NCI-H2081 (cell line): ENCODE measurements at places on chromosomes 16 and 17.

- DNase-seq: no peak
These were observed 27.1 kb upstream of the SCNN1B start for GRCh38 chr16:23274968-23275367.

DNA sequence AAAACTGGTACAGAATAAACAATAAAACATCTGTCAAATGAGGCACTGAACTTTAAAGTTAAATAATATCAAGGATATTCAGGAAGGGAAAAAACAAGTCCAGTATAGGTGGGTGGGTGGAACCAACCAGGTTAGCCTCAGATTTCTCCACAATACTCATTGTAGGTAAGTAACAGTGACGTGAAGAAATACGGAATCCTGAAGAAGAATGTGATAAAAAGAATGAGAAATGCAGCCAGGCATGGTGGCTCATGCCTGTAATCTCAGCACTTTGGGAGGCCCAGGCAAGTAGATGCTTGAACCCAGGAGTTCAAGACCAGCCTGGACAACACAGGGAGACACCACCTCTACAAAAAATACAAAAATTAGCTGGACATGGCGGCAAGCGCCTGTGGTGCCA, 47.3 kb downstream of the UBE2G1 start:
- DNase-seq: no peak

DNA sequence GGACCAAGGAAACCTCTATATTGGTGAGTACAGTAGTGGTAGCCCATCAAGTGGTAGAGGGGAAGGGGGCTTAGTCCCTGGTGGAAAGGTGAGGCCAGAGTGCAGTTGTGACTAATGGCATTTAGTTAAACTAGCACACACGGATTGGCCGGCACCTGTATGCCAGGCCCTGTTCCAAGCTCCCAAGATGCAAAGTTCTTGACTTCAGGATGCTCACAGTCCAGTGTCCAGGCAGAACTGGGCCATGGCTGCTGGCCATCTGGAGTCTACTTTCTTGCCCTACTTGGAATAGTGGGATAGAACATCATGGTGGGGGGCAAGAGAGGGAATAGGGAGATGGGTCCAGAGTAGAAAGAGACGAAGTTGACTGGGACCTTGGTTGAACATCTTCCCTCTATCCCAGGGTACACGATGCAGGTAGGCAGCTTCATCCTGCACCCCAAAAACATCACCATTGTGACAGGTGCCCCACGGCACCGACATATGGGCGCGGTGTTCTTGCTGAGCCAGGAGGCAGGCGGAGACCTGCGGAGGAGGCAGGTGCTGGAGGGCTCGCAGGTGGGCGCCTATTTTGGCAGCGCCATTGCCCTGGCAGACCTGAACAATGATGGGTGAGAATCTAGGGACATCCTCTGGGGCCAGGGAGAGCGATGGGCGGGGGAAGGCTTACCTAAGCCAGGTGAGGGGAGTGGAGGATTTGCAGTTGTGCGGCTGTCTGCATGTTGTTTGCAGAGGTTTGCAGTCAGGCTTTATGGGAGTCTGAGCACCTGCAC, 15.2 kb downstream of the ITGA3 start:
- no peak for DNase-seq

GRCh38 chr16:84199861-84200260, 8.9 kb downstream of the ADAD2 start:
- DNase-seq: no peak

DNA sequence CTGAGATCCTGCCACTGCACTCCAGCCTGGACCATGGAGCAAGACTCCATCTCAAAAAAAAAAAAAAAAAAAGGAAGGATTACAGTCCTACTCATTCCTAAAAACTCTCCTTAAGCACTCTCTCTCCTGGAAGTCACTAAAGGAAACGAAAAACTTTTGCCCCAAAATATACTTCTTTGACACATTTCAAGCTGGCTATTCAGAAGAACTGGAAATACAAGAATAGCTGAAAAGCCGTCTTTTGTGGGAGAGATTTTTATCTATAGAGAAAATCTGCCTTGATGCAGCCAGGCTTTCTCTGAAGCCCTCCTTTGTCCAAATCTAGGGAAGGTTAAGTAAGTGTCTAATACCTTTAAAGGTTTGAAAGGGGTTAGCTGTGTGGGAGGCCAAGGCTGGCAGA, 16.9 kb upstream of the MARVELD3 start:
- DNase-seq: no peak

DNA sequence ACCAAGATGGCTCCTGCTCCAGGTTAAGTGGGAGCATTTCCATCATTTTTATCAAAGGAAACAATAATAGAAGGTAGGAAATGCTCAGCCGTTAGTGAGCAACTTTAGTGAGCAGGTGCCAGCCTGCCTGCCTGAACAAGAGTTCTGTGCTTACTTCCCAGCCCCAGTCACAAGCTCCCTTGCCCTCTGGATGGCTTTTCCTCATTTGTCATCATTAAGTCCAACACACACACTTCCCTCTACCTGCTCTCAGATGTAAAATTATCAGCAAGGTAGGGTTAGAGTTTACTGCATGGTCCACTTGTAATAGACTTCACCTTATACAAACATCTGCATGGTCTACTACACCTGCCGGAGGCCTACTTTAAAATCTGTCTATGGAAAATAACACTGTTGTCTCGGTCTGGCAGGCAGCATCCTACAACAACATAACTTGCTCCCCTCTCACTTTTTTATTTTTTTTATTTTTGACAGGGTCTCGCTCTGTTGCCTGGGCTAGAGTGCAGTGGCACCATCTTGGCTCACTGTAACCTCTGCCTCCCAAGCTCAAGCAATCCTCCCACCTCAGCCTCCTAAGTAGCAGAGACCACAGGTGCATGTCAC, 12.7 kb downstream of the TEX2 start:
- DNase-seq: no peak

GRCh38 chr16:27430923-27431484, 29.0 kb downstream of the IL21R start:
- no peak for DNase-seq

- DNase-seq: no peak
These were observed 64.2 kb upstream of the TNRC6C start for GRCh38 chr17:77894126-77894956.

- DNase-seq: no peak
These were observed 9.4 kb downstream of the KIAA0513 start for GRCh38 chr16:85037050-85037410.

GRCh38 chr16:29789775-29790182, 772 bp upstream of the KIF22 start:
- no peak for DNase-seq

DNA sequence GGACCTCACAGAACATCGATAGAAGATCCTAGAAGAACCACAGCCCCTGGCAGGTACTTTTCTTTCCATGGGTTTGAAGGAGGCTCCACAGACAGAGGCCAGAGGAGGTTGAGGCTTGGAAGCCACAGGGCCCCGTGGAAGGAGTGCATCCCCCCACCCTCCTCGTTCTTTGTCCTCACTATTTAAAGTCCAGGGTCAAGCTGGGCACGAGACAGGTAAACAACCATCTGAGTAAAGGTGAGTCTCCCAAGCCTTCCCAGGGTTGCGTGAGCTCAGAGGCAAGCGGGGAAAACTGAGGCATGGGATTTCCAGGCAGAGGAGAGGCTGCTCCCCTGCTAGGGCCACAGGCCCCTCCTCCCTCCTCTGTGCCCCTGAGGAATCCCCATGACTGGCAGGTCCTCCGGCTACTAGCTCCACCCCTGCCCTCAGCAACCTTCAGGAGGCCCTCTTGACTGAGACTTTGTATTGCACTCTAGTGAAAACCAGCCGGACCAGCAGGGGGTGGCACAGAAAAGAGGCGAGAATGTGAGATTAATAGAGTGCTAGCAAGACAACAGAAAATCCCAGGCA, 927 bp upstream of the SULT1A2 start:
- DNase-seq: no peak

GRCh38 chr17:19372866-19373504, 5.3 kb upstream of the MAPK7 start:
- no peak for DNase-seq

DNA sequence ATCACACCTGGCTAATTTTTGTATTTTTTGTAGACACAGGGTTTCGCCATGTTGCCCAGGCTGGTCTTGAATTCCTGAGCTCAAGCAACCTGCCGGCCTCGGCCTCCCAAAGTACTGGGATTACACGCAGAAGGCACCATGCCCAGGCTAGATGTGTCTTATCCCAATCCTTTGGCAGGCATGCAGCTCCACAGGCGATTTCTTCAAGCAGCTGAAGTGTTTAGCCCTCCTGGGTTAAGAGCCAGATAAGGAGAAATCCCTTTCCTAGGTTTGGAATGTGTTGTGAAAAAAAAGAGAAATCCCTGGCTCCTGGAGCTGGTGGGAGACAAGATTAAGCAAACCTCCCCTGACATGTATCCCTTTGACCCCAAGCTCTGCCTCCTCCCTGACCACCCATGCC, 2.1 kb upstream of the NHERF1 start:
- no peak for DNase-seq

GRCh38 chr16:12210258-12210880, 233.8 kb downstream of the SNX29 start:
- no peak for DNase-seq

DNA sequence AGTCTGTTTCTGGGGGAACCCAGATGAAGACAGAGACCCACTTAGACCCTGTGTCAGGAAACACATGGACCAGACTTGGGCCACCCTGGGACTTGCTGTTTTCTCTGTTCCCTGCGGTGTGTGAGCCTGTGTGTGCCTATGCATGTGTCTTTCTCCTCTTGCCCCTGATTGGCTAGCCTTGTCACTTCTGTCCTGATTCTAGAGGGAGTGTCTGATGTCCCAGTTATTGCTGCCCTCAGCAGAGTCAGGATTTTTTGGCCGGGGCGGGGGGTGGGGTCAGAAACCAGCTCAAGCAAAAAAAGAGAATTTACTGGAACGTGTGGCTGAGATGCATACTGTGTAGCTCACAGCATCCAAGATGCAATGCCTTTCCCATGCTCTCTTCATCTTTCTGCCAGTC, 30.5 kb downstream of the PLCG2 start:
- no peak for DNase-seq

GRCh38 chr16:84817206-84817605, 2.6 kb upstream of the CRISPLD2 start:
- DNase-seq: no peak

DNA sequence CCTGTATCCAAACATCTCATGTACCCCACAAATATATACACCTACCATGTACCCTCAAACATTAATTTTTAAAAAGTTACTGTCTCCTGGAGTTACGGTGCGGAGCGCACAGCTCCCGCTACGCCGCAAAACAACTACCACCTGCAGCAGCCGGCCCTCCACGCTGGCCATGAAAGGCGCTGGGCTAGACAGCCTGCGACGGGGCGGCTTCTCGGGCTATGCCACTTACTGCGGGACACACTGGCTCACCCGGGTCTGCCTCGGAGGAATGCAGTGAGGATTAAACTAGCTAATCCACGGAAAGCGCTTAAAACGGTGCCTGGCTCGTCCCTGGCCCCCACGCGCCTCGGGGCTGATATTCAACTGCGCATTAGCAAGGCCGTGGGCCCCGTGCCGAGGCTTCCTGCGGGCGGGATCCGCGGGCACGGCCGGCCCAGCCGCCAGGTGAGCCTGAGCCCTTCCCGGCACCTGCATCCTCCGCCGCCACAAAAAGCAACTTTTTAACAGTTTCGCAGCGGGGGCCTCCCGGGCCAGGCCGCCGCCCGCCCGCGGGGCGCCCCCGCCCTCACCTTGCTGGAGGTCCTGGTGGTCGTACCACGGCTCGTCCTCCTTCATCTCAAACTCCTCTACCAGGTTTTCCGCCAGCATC, 633 bp downstream of the CDR2 start:
- DNase-seq: peak; percentile 16

- no peak for DNase-seq
These were observed 18.8 kb downstream of the PCTP start for GRCh38 chr17:55769625-55770000.

GRCh38 chr17:77142689-77143088, 1.9 kb downstream of the SEC14L1 start:
- no peak for DNase-seq

- no peak for DNase-seq
These were observed 40.5 kb downstream of the CMIP start for GRCh38 chr16:81484908-81485624.

- no peak for DNase-seq
These were observed 1.2 kb downstream of the GNA13 start for GRCh38 chr17:65055280-65055707.

DNA sequence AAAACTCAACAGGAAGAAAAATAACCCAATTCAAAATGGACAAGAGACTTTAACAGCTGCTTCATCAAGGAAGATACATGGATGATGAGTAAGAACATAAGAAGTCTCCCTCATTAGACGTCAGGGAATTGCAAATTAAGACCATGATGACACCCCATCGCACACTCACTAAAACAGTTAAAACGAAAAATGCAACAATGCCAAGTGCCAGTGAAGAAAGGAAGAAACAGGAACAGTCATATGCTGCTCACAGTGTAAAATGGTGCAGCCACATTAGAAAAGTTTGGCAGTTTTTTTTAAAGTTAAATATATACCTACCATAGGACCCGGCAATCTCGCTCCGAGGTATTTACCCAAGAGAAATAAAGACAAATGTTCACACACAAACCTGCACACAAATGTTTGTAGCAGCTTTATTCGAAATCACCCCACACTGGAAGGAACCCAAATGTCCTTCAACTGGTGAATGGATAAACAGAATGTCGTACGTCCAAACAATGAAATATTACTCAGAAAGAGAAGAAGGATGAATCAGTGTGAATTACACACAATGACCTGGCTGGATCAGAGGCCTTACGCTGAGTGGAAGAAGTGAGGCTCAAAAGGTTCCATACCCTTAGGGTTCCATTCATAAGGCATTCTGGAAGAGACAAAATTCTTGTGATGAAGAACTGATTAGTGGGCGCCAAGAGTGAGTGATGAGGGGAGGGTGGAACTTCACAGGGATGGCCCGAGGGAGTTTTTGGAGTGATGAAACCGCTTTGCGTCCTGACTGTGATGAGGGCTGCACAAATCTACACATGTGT, 110.3 kb downstream of the C16orf95 start:
- DNase-seq: no peak

- DNase-seq: no peak
These were observed 136.3 kb downstream of the NLK start for GRCh38 chr17:28178800-28179199.

- DNase-seq: no peak
These were observed 106.8 kb upstream of the NOG start for GRCh38 chr17:56486732-56487131.

- no peak for DNase-seq
These were observed 1.3 kb downstream of the TLCD3A start for GRCh38 chr17:733743-734142.

DNA sequence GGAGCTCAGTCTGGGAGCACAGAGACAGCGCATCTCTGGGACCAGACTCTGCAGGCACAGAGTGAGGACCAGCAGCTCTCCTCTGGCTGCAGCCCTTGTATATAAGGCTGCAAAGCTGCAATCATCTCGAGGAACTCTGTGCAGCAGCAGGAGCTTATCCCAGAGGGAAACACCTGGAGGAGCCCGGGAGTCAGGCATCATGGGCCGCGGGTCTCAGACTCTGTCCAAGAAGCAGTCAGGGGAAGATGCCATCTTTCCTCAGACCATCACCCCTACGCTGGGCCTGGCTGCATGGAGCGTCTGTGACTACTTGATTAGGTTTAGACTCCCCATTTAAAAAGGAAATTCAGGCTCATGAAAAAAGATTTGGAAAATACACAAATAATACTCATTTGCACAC, 122.0 kb downstream of the IRF8 start:
- no peak for DNase-seq
